ENCODE measurements at places on chromosomes 11 and 22.

DNA sequence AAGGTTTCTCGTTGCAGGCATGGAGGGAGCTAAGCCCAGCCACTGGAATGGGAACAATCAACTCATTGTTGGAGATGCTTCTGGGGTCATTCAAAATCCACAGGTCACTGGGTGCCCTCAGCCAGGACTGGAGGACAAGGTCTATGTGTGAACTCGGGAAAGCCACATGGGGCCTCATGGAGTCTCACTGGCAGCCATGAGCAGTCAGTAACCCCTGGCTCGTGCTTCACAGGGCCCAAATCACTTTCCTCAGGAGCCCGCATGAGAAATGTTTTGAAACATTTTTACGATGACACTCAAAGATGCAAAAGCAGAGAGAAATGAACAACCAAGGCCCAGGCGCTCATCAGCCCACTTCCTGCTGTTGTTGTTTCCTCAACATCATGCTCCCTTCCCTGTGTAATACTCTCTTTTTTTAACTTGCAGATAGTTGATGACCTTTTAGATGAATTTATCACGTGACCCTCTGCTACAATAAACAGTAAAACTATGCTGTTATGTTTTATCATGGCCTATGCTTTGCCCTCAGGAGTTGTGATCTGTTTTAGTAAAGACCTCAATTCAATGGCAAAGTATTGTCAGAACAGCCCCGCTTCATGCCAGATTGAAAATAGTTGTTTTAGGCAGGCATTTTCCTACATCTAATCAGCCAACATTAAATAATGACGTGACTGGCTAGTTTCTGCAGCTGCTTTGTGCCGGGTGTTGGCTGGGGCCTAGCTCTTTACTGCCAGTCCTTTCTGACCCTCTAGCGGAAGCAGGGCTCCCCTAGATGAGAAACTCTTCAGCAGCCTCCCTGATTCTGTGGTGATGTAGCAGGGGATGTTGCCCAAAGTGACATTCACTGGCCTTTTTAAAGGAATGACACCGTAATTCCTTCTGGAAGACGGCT lies 39.7 kb downstream of the ADAMTS15 start:
- DNase-seq, result no peak

GRCh38 chr11:129417458-129417857 lies 41.8 kb downstream of the BARX2 start:
- no peak for DNase-seq

DNA sequence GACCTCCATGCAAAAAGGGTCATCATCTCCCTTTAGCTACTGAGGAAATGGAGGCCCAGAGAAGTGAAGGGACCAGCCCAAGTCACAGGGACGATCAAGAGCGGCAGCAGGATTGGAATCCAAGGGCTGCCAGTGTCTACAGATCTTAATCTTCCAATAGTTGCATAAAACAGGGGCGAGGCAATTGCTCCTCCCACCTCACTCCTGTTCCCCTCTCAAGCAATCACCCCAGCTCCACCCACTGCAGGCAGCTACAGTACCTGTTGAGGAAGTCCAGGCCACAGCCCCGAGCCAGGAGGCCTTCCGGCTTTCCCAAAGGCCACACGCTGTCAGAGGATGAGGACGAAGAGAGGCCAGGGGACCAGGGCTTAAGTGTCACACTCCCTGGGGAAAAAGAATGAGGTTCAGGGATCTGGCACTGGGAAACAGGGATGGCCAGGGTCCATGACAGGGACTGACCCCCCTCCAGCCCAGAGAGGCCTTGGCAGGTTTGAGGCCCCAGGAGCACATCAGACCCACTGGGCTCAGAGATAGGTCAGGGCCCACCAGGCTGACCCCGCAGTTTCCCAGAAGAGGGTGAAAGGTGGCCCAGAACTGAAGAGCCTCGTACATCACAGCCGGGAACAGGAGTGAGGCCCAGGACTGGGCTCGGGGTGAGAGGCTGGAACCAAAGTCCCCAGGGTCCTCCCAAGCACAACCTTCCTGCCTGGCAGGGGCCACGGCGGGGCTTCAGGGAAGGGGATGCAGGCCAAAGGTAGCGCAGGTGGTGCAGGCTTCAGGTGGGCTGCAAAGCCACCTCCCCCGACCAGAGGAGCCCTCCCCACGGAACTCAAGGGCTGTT lies 16.4 kb upstream of the MFNG start:
- DNase-seq, result no peak

- DNase-seq, result no peak
These were observed 37.7 kb upstream of the FDX1 start for GRCh38 chr11:110392056-110392455.
